ENCODE measurements at places on chromosomes 3 and 15. TPM values are rescaled to one million over a fixed set of nuclear protein-coding genes. Genes with fewer than 3 reads are reported as not detected.

The CCRL2 gene
- total RNA-seq: 18.3 TPM

DNA sequence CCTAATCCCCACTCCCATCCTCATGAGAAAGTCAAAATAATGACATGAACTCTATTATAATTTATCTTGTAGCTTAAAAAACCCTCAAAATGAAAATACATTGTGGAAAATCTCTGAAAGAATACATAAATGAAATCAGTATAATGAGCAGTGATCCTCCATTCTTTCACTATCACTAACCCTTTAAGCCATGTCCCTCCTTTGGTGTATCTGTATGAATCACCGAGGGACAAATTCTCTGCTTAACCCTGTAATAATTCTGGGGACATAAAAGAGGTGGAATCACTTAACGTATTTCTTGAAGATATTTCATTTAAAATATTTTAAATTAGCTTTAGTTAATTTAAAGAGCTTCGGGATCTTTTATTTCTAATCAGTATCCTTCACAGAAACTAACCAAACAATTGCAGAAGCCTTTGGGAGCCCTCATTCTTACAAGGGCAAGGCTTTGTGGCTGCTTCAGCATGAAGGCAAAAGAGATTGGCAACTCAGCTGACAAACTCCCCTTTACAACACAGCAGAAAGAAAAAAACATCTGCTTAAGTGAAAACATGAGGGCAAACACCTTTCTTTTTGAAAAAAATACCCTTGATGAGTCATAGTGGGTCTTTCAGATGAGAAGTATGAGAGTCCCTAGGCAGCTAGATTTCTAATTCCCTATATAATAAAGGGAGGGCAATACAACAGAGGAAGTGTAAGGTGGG, 44.0 kb upstream of the ALCAM start:
- DNase-seq: no peak

DNA sequence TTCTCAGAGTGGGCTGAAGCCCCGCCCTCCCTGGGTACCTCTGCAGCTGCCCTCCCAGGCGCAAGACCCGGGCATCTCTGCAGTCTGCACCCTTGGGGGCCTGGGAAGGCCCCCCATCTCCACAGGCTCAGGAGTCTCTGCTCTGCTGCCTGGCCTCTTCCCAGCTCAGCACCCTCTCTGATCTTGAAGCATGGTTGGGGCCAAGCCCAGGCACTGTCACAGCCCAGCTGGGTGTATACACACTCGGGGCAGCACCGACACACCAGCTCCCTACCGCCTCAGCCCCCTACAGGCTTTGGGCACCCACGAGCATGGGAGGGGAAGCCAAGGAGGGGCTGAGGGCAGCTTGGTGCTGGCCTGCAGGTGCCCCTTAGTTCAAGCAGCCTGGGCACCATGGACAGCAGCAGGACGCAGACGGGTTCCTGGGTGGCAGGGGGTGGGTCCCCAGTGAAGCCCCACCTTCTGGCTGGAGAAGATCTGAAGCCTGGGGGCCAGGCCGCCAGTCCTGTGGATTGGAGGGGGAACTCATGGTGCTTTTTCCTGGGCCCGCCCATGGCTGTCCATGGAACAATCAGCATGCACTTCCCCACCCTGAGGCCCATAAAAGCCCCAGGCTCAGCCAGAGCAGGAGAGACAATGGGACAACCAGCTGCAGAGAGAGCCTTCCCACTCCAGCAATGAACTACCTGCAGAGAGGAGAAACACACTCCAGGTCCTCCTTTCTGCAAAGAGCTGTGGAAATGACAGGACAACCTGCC, 170.6 kb downstream of the TJP1 start:
- no peak for DNase-seq

GRCh38 chr15:68268405-68268804, 9.1 kb upstream of the FEM1B start:
- no peak for DNase-seq

DNA sequence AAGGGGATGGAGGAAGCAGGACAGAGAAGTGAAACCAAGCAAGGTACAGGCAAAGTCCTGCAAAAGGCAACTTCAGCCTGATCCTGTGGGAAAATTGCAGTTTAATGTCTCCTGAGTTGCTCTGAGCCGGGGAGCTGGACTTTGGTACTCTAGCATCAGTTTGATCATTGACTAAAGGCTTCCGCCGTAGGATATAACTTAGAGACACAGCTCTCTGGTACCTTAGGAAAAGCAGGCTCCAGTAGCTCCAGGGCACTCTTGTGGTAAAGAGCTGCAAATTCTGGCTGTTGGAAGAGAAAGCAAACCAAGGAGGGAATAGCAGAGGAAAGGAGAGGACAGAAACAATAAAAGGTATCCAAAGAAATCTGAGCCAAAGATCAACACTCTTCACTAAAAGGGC, 521.1 kb downstream of the PLOD2 start:
- no peak for DNase-seq

DNA sequence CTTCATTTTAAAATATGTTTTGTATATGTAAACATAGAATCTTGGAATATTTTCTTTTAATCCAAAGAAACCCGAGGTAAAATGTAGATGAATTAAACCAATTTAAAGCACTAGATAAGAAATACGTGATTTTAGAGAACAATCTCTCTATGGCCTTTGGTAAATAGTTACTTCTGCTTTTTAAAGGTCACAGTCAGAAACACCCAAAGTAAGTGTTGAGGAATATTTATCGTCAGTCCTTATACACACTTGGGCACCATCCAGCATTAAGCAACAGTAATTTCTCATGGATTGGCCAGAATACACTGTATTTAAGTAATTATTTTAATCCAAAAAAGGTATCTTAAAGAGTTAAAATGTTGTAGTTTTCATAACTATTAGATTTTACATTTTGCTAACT, 713.2 kb downstream of the NLGN1 start:
- DNase-seq: no peak

DNA sequence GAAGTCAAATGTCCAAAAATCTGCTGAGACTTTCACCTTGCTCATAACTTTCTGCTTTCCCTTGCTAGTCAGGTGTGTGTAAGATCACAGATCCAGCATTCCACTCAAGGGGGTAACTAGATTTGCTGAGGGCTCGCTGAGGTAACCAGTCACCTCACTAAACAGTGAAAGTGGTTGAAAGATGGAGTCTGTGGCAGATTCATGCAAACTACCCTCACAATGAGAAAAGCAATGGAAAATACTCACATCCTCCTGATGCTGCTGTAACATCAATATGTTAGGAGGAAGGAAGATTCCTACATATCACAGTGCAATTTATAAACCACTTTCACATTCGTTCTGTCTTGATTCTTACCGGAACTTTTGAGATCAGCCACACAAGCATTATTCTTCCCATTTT, 174.3 kb upstream of the BCL6 start:
- DNase-seq: no peak

DNA sequence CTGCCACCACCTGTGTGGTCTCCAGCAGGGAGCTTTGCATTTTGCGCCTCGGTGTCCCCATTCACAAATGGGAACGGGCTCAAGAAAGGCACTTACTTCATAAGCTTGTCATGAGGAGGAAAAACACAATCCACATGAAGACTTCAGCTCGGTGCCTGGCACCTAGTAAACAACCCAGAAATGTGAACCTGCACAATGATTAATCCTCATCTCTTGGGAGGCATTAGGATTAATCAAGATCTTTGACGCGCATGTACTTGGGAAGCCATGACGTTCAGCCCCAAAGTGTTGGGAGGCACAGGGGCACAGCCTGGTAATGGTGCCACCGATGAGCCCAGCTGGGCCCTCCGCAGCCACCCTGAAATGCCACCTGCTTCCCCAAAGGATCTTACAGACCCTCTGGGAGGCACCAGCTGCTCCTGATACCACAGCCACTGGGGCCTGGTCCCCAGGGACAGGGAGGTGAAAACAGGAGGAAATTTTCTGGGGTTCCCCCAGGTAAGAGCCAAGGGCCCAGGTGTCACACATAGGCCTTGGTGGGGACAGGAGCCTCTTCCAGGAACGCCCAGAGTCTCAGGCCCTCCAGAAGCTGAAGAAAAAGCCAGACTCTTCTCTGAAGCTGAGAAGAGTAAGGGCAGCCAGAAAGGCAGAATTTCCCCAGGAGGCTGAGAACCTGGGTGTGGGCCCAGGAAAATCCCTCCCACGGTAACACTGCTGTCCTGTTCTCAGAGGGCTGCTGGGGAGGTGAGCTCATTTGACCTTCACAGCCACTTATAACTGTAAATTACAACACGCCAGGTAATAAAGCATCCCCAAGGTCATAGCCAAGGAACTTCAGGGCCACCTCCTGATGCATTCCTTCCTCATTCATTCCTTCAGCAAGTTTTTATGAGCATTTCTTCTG, 507.5 kb downstream of the SHQ1 start:
- DNase-seq: no peak

The CPA3 gene
- total RNA-seq: 11.0 TPM

The LYSMD2 gene
- total RNA-seq: 6.6 TPM

DNA sequence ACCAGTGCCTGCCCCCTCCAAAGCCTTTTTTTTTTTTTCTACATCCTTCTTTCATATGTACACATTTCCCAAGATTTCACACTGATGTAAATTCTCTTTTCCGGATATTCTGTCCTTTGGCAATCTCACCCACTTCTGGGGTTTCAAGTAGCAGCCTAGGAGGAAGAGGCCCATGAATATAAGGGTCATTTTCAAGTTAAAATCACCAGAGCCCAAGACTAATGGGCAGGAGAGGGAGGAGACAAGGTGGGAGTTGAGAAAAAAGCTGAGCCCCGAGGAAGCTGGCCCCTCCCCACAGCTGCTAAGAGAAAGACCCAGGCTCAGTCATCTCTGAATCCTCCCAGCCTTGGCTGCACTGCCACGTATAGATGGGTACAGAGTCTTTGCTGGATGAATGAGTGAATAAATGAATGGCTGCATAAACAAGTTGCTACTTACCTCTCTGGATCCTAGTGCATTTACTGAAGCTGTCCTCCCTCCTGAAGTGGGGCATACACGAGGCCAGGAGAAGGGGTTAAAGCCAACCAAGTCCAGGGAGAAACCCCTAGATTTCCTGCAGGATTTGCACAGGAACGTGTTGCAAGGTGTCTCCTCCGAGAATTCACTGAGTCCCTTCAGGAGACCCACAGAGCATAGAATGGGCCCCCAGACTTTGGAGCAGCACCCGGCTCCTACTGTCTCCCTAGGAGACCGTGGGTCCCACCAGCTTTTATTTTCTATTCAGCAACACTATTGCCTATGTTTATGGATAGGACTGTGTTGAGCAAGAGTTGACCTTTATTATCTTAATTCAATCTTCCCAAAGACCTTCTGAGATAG, 100.8 kb upstream of the LIPC start:
- DNase-seq: no peak

DNA sequence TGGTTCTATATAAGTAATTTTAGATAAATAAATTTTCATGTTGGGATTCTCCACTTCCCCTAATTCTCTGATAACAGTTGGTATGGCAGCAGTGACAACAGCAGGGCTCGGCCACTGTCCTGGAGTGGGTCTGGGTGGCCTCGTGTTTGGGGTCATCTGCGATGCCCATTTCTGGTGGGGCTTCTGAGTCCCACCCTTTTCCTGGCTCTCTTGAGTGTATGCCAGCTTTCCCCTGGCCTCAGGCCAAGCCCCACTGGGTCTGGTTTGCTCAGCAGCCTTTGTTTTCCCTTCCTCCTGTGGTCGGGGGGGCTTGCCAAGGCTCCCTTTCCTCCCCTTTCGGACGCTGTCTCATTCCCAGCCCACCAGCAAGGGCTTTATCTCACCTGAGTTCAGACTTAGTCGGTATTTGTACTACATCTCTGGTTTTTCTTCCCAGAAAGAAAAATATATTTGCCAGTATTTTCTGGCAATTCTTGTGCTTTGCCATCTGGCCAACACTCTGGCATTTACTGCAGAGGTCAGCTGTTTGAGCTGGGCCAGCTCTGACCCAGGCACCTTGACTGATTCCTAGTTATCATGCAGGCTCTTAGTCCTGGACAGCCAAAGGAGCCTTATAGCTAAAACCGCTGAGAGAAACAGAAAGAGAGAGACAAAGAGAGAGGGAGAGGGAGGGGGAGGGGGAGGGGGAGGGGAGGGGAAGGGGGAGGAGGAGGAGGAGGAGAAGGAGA, 35.2 kb downstream of the MYZAP start:
- DNase-seq: no peak

GRCh38 chr3:22933841-22934116, 269.3 kb upstream of the UBE2E2 start:
- no peak for DNase-seq

DNA sequence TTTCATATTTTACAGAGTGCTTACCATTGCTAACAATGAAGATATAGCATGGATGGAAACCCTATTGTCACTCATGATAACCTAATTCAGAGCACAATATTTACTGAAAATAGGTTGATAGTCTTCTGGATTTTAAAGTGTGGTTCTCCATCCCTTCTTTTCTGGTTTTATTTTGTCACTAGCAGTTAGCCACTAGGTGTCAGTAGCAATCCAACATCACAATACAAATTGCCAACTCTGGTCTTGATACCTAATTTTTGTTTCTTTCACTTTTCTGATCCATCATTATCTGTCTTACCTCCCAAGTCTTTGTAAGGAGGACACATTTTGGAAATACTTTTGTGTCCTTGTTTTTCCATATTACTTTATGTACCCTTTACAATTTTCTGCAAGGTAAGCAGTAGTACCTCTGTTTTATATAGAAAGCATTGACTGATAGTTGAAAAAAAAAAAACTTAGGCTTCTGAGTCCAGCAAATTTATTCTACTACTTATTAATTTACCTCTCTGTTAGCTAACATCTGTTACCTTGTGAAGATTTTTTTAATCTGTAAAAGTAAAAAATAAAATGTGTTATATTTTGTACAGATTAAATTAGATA, 28.3 kb upstream of the CRYBG3 start:
- no peak for DNase-seq

GRCh38 chr3:195903950-195904290, 4.4 kb downstream of the TNK2 start:
- DNase-seq: no peak

- DNase-seq: no peak
Observed at GRCh38 chr15:58111718-58112104, 26.5 kb upstream of the AQP9 start.

- no peak for DNase-seq
Observed at GRCh38 chr3:112718516-112718915, 77.6 kb upstream of the CCDC80 start.

- no peak for DNase-seq
Observed at GRCh38 chr15:33994005-33994615, 25.8 kb downstream of the CHRM5 start.

DNA sequence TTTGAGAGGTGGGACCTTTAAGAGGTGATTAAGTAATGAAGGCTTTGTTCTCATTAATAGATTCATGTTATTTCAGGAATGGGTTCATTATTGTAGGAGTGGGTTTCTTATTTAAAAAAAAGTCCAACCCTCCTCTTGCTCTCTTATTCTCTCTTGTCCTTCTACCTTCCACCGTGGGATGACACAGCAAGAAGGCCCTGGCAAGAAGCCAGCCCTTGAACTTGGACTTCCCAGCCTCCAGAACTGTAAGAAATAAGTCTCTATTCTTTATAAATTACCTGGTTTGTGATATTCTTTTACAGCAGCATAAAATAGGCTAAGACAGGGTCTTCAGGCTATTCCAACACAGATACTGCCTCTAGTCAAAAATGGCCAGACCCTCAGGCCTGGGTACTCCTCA, 62.2 kb downstream of the MYLK start:
- no peak for DNase-seq

The NOX5 gene
- 0.12 TPM for total RNA-seq

DNA sequence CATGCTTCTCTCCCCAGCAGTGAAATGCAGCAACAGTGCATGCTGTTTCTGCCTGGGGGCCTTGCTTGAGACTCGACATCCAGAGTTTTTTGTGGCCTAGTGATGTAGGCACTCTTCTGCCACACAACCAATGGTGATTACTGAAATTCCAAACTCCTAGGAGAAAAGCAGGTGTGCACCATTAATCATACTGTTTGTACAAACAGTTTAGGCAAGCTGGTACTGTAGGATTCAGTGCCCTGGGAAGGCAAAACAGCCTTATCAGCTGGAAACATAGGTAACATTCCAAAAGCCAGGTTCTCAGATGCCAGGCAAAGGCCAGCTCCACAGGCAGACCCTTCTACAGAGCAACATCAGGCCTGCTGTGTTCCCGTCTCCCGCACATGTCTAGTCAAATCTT, 17.5 kb upstream of the RBP1 start:
- no peak for DNase-seq
